ENCODE measurements at places on chromosomes 11 and 22.

GRCh38 chr11:335779-336658 is 15.4 kb upstream of the IFITM3 start:
- DNase-seq = no peak

DNA sequence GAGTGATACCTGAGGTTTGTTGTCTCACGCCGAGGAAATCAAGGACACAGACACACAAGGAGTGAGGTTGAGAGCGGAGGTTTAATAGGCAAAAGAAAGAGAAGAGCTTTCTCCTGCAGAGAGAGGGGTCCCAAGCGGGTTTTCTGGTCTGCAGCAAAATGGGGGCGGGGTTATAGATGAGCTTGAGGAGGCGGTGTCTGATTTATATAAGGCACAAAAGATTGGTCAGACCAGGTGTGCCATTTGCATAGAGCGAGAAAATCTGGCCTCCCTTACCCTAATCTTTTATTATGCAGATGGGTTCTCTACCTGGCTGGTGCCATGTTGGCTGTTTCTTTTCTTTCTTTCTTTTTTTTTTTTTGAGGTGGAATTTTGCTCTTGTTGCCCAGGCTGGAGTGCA is 11.8 kb downstream of the C11orf96 start:
- DNase-seq = no peak

DNA sequence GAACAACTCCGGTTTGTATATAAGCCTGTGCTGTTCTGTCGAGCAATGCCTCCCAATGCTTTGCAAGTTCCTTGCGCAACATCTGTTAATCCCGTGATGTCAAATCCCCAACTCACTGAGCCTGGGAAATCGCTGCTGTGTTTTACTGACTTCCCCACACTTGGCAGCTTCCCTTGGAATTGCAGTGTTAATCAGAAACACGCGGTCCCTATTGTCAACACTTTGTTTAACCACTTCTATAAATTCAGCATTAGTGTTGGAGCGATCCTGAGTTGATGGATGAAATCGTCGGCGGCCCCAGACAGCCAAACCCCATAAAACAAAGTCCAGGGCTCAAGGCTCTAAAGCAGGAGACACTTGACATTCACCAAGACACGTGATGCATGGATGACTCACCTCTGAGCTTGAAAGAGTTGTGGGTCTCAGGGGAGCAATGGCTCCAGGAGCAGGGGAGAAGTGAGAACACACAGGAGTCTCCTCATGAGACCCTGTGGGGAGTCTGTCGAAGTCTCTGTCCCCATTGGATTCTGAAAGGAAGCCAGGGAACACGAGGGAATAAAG is 555.3 kb downstream of the MIAT start:
- no peak for DNase-seq

DNA sequence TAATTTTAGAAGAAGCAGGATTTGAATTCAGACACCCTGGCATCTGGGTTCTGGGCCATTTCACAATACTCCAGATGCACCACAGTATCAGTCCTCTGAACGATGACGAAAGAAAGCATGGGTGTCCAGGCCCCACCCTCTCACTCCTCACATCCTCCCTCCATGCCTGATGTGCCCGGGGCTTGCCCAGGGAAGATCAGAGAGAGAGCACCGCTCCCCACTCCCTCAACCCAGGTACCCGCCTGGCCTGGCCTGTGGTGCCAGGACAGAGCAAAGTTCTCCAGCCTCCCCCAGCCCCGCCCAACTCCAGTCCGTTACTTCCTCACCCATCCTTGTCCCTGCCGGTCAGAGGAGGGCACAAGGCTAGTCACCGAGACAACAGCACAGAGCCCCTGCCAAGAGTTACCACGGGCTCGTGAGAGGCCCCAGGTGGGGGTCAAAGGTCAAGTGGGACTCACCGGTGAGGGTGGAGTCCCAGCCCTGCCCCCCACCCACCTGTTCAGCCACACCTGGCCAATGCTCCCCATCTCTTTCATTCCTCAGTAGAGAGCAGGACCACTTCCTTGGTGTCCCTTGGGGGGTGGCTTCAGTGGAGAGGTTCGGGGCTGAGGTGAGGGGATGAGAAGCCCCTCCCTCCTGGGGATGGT is 8.1 kb downstream of the BCL9L start:
- DNase-seq = no peak

- DNase-seq = no peak
These were observed 202.0 kb upstream of the MTNR1B start for GRCh38 chr11:92767416-92767815.

DNA sequence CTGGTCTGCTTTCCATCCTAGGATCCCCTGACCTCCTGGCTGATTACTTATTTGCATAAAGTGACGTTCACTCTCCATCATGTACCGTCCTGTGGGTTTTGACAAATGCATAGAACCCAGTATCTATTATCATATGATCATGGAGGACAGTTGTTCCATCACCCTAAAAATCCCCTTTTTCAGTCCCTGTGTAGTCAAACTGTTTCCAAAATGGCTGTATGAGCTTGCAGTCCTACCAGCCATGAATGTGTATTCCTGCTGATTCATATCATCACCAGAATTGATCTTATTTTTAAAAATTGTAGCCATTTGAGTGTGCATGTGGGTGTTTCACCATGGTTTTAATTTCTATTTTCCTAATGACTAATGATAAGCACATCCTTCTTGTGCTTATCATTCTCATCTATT is 108.8 kb downstream of the MPPED1 start:
- DNase-seq = no peak

- no peak for DNase-seq
These were observed 73.9 kb upstream of the TENM4 start for GRCh38 chr11:79514695-79515094.

DNA sequence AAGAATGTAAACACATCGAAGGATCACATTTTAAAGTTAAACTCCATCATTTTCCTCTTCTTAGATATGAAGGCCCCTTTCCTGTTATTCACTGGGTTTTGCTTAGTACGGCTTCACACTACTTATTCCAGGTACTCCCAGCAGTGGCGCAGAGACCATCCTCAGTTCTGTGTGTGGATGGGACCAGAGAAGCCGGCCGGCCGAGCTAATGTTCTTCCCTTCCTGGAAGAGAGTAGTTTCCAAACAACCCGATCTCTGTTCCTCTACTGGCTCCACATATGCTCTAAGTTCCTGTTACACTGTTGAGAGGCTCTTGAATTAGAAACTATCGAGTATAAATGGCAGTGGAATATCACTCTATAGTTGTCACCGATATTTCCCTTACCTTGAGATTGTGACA is 684 bp upstream of the NFRKB start:
- no peak for DNase-seq

GRCh38 chr11:16775614-16776283 is 37.3 kb downstream of the C11orf58 start:
- no peak for DNase-seq

GRCh38 chr11:134822897-134823296 is 410.9 kb upstream of the B3GAT1 start:
- no peak for DNase-seq

DNA sequence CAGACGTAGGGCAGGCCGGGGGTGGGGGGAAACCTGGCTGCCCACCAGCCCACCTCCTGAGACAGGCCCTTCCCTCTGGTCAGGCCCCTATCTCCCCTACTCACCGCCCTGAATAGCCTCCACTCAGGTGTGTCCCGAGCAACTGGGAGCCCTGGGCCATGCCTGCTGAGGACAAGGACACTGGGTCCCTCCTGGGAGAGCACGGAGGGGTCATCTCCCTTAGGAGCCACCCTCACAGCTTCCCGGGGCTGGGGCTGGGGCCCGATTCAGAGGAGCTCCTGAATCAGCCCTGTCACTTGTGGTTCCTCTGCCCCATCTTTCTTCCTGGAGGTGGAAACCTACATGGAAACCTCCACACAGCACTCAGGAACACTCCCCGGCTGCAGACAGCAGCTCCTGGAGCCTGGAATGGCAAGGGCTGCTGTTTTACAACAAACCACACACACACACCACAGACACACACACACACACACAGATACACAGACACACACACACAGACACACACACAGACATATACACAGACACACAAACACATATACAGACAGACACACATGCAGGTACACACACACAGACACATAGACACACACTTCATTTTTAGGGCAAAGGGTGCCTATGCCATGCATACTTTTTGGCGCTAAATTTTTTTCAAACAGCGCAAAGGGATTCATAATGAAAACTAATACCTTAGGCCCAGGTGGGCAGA is 9.6 kb upstream of the EMID1 start:
- DNase-seq = no peak

DNA sequence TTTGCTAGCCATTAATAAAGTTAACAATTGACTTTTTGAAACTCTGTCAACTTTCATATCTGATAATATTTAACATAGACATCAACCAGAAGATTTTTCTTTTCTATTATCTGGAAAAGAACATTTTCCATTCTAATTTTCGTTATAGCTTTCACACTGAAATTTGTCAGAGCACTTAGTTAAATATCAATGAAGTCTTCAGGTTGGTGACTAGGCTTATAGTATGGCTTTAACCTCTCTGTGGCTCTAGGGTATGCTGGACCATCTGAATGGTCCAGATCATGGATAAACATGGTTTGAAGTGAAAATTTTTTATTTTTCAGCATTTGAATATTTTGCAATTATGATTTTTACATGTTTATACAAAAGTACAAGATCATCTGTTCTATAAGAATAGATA is 548.1 kb downstream of the CNTN5 start:
- DNase-seq = no peak

GRCh38 chr11:79550809-79551208 is 110.0 kb upstream of the TENM4 start:
- DNase-seq = no peak

DNA sequence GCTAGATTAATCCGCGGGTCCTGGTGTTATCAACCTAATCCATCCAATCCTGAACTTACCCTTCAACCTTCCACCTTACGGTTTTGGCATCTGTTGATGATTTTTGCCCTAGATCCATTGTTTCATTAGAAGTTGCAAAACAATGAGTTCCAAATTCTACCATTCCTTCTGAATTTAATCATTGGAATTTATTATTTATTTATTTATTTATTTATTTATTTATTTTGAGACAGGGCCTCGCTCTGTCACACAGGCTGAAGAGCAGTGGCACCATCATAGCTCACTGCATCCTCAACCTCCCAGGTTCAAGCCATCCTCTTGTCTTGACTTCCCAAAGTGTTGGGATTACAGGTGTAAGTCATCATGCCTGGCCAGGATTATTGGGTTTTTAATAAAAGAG is 20.3 kb upstream of the VPS37C start:
- DNase-seq = no peak

DNA sequence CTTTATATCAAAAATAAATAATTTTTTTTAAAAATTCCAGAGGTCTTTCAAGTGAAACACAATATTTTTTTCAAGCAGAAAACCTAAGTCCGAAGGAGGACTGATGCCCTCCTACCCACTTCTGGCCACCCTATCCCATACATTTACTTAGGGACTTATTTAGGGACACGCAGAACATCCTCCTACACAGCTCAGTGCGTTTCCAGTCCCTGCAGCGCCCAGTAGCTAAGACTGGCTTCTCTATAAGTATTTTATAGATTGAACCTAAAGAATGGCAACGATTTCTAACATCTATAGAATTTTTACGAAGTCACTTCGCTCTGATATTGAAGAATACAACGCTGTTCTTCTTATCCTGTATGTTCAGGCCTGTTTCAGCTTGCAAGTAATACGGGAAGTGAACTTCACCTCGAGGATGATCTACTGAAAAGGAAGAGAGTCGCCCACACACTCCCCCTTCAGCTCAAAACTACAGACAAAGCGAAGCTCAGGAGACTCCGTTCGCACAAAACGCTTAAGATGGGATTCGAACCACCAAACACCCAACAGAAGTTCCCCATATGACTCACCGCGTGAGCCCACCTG is 328 bp downstream of the CHEK2 start:
- DNase-seq = no peak

GRCh38 chr11:112597286-112597790 is 336.7 kb upstream of the PLET1 start:
- DNase-seq = no peak

DNA sequence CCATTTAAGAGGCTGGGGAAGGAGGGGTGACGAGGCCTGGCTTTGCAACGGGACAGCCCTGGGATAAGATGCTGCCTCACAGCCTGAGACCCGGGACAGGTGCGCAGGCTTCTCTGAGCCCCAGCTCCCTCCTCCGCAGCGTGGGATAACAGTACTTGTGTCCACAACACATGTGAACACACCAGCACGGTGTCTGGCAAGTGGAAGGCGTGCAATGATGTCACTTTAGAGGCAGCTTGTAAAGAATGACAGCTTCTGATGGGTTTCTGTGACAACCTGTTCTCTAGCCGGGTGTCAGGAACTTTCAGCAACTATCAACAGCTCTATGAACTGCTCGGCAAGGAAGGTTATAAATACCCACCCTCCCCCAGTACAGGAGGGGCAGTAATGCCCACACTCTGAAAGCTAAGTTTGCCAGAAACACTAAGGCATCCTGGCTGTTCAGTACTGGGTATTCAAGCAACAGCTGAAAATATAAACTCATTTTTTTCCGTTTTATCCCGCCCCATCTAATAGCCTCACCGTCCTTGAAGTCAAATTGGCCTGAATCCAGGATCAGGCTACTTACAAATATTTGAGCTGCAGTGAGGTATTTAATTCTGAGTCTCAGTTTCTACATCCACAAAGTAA is 59.7 kb downstream of the MYH9 start:
- no peak for DNase-seq

- no peak for DNase-seq
These were observed 115.9 kb downstream of the FBXO7 start for GRCh38 chr22:32590556-32590955.

GRCh38 chr22:46829941-46830715 is 67.7 kb downstream of the TBC1D22A start:
- no peak for DNase-seq

GRCh38 chr11:976431-977160 is 50.9 kb downstream of the AP2A2 start:
- DNase-seq = no peak

Measured in activated gamma-delta T cell (primary cell).